Neural progenitor cell (in vitro differentiated cells): ENCODE measurements at places on chromosomes 4 and X. TPM values are rescaled to one million over a fixed set of nuclear protein-coding genes. Genes with fewer than 3 reads are reported as not detected.

- DNase-seq: no peak
Observed at GRCh38 chr4:38189445-38189844, 229.2 kb downstream of the PTTG2 start.

- DNase-seq: no peak
Observed at GRCh38 chr4:4271912-4272311, 18.0 kb downstream of the LYAR start.

DNA sequence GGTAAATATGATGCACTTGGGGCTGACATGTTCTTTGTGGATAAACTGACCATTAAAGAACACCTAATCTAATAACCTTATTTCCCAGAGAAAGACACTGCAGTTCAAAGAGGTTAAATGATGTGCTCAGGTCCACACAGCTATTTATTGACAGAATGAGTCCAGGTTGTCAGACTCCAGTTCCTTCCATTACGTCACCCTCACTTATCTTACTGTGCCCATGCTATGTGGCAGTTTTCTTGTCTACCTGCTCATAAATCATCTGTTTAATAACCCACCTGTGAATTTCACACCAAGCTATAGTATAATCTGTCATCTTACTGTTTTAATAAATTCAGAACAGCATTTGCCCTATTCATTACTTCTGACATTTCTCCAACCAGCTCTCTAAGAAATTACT lies 36.7 kb downstream of the QRFPR start:
- no peak for DNase-seq

DNA sequence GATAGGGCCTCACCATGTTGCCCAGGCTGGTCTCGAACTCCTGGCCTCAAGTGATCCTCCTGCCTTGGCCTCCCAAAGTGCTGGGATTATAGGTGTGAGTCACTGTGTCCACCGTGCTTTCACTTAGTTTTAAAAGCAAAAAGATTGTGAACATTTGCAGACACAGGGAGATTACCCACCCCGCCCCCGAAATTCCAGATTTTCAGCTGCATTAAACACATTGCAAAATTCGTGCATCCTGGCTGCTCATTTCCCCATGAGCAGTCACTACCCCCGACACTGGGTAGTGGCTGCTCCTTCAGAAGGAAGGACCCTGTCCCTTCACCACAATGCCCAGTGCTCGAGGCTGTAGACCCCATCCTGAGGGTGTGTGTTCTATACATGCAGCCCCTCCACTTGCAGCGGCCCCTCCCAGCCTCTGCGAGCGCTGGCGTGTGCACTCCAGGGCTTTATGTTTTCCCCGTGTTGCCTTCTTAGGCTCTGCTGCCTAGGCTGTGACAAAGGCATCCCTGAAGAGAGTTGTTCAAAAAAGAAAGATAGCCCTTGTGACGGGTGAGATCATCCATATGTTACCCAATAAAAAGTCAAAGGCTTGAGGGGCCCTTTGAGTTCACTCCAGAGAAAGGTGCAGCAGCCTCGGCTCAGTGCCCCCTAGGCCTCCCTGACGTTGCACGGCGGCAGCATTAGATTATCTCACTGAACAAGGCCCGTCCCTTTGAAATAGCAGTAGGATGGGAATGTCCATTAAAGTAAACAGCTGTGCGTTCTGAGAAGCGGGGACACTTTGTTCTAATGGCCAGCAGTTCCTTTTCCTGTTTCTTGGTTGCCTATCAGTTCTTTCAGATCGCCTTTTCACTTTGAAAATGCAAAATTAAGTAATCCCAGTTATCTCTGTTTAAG lies 71.6 kb downstream of the SHROOM2 start:
- no peak for DNase-seq

- no peak for DNase-seq
Observed at GRCh38 chr4:108024085-108024877, 34.6 kb downstream of the HADH start.

DNA sequence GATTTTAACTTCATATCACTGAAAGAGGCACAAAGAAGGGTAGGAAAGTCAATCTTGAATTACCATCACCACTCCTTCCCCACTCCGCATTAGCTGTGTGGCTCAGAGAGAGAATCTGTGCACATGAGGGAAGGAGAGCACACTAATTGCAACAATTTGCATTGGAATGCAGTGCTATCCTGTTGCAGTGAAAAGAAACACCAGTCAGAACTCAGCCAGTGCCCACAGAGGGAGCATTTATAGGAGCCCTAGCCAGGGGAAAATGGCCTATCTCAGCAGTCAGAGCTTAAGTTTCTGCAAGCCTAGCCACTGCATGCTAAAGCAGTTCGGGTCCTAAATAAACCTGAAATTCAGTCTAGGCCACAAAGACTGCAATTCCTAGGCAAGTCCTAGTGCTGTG lies 159.4 kb upstream of the AR start:
- peak; percentile 27 for DNase-seq

DNA sequence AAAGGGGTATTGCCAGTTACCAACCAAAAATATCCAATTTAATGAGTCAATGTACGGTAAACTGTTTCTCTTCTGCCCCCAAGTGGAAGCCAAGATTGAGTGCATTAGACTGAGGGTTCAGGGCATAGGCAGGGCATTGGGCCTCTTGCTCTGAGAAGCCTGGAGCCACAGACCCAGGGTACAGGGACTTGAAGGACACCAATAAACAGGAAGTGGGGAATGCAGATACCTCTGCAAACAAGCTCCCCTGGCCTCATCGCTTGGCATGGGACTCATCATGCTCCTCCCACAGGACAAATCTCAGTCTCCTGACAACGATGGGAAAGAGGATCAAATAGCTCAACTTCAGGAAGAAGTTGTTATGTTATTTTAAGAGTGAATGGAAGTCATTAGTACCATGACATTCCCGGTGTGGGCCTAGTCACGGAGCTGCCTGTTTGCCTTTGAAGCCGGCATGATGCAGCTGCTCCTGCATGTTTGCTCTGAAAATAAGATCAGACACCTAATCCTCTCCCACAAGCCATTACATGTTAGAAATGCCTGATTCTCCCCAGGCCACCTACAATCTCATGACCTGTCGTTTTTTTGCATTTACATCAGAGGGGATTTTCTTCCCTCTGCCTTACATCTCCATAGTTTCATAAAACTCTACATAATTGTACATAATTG lies 224.2 kb downstream of the RCHY1 start:
- DNase-seq: peak; percentile 59

DNA sequence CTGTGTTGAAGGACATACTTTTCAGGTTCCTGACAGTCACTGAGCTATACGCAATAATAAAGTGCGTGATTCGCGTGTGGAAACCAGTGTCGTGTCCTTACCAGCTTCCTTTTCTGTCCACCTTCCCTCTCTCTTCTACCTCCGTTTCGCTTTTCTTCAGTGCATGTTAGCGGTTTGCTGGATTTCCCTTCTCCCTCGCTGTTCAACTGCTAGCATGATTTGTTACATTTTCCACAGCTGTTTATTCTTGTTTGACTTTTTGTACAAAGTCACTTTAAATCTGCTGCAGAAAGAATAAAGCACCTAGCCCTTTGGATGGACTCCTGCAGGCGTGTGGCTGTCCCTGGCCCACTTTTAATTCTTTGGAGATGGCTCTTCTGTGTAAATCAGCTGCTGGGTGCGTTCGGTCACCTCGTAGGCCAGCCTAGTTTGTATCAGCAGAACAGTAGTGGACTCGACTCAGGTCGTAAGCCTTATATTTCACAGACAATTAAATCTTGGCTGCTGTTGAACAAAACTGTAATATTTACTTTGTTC lies 8.9 kb upstream of the HAND2 start:
- no peak for DNase-seq

- DNase-seq: no peak
Observed at GRCh38 chrX:102995316-102995715, 58.2 kb downstream of the RAB40AL start.

GRCh38 chrX:50093625-50094024 lies 107.2 kb downstream of the AKAP4 start:
- DNase-seq: no peak

GRCh38 chr4:10947898-10948297 lies 263.3 kb upstream of the CLNK start:
- no peak for DNase-seq

DNA sequence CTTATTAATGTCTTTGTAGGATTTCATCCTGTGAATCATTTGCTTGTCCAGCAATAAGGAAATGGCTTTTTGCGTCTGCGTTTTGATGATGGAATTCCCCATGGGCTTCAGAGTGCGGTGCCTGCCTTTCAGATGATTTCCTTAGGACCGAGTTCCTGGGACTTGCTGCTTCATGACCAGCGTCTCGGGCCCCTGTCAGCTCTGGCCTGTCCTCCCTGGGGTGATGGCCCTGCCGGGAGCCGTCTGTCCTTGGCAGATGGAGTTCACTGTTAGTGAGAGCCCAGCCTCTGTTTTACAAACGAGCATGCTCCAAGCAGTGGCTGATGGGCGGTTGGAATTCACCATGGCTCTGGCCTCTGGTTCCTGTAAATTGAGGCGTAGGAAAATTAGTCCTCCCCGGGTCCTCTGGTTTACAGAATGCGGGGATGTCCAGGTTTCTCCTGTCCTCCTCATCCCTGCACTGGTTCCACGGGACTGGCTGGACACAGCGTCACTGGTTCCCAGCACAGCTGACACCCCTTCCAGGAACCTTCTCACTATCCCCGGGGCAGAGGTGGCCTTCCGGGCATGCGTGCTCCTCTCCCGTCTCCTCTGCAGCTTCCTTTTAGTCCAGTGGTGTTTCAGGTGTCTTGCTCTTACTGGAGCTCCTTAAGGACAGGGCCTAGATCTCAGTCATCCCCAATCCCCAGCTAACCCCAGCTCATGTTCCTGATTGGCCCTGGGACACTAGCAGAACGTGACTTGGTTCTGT lies 34.9 kb downstream of the TBC1D14 start:
- no peak for DNase-seq

- no peak for DNase-seq
Observed at GRCh38 chr4:133713340-133713739, 488.2 kb downstream of the PABPC4L start.

DNA sequence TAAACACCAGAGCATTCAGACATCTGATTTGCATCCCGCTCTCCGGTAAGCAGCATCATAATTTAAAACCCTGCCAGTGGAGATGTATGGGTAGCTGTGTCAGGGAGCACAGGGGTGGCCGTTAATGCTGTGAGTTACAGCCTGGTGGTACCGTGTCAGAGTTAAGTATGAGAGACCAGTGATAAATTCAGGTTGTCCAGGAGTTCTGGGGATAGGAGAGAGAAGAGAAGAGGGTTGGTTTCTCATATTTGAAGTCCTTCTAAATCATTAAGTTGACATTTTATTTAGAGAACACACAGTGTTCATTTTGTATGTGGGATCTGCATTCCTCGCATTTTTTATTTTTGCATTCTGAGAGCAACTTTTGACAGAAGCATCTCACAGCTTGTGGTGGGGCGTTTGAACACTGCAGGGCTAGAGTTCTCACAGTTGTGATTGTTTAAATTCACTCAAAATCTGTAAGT lies 157.6 kb downstream of the DCLK2 start:
- no peak for DNase-seq

The RAP2C gene
- total RNA-seq: 24.6 and 43.8 TPM in 2 replicates

The LEF1 gene
- total RNA-seq: 15.0 and 19.4 TPM in 2 replicates

The SMR3B gene
- total RNA-seq: not detected in 2 replicates

The STATH gene
- not detected in 2 replicates for total RNA-seq

The VCX3B gene
- not detected in 2 replicates for total RNA-seq

The NOX1 gene
- total RNA-seq: not detected in 2 replicates

The NAP1L2 gene
- 13.3 and 22.6 TPM in 2 replicates for total RNA-seq
